Panc1 (cell line): ENCODE measurements at places on chromosomes 16 and 17. TPM values are rescaled to one million over a fixed set of nuclear protein-coding genes. Genes with fewer than 3 reads are reported as not detected.
A peak's percentile ranks its signal among the peaks of the same experiment; 100 is the strongest.

DNA sequence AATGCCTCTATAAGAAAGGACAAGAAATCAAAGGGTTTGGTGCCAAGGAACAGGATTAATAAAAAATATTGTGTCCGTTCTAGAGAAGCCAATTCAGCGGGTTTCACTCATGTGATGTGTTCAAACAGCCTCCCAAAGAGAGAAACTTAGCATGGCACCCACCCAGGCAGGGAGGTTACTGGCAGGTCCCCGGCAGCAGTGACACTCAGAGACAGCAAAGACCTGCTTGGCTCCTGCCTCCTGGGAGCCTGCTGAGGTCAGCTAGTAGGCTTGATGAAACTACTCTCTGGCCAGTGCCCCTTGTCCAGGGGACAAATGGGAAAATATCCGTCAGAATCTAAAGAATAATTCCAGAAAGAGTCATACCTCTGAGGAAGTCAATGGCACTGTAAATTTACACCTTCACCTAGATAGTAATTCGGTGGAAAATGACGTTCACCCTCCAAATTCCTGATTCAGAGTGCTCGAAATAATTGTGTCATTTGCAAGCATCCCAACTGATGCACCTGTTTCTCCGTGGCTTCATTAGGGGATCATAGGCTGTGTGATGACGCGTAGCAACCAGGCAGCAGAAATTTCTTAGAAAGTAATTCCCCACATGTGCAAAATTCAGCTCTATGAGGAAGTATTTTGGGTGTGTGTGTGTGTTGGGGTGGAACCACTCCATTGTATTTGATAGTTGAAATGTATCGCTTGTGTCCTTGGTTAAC is 481.5 kb upstream of the ZFHX3 start:
- no peak overlapping the region for H3K4me3 ChIP-seq
- H3K27me3 ChIP-seq: no peaks in the 10 kb centered on the region
- no peaks in the 10 kb centered on the region for H3K36me3 ChIP-seq
- DNase-seq: no peak

DNA sequence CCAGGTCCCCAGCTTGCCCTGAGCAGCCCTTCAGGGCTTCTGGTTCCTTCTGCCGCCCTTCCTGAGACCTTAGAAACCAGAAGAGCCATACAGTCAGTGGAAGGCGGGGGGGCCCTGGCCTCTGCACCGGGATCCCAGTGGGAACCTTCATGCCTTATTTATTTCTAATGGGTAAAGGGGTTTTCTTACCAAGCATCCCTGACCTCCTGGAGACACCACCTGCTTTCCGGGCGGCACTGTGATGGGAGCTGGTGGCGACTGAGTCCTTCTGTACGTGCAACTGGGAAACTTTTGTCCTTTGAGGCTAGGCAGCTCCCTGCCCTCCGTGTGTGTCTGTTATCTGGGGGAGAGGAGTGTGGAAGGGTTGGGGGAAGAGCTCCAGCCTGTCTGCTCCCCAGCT is 7.2 kb upstream of the MRPL58 start:
- no peak overlapping the region for H3K4me3 ChIP-seq
- no peak overlapping the region for H3K27ac ChIP-seq
- H3K4me1 ChIP-seq: no peaks in the 10 kb centered on the region
- no peaks in the 10 kb centered on the region for H3K27me3 ChIP-seq
- H3K36me3 ChIP-seq: no peaks in the 10 kb centered on the region
- DNase-seq: no peak

DNA sequence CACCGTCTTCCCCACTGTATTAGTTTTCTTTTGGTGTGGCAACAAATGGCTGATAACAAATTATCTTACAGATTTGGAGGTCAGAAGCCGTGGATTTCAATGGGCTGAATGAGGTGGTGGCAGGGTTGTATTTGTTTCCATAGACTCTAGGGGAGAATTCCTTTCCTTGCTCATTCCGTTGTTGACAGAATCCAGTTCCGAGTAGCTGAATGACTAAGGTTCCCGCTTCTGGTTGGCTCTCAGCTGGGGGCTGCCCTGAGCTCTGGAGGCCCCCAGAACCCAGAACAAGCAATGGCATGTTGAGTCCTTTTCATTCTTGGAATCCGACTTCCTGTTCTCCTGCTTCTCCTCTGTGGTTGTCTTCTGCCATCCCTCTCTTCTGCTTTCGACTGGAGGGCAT is 280.4 kb downstream of the SNX29 start:
- DNase-seq: no peak
- H3K27ac ChIP-seq: no peak overlapping the region
- H3K4me1 ChIP-seq: no peaks in the 10 kb centered on the region
- H3K36me3 ChIP-seq: no peaks in the 10 kb centered on the region

- H3K4me3 ChIP-seq: no peak overlapping the region
- DNase-seq: no peak
- no peaks in the 10 kb centered on the region for H3K4me1 ChIP-seq
These were observed 37.7 kb upstream of the TOX3 start for GRCh38 chr16:52584354-52585320.

DNA sequence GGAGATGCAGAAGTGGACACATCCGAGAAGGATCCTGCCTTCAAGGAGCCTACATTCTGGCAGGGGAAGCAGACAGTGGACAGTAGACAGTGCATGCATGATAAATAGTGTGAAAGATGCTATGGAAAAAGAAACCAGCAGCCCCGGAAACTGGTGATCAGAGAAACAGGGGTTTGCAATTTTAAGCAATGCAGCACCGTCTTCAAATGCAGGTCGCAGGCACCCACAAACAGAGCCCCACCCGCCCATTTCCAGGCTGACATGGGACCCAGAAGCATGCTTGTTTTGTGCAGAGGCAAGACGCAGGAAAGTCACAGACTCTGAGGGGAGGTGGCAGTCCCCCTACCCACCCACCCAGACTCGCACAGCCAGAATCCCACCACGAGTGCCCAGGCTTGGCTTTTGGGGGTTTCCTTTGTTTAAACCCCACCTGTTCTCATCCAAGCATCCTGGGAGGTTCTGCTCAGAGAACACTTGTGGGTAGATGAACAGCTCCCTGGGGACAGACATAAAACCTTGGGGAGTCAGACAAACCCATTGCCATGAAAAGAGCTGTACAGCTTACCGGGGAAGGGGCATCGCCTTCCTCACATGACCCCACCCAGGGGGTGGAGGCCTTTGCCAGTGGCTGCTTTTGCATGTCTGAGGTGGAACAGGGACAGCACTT is 114.3 kb downstream of the MGAT5B start:
- H3K4me3 ChIP-seq: no peak overlapping the region
- H3K27me3 ChIP-seq: no peaks in the 10 kb centered on the region
- no peak for DNase-seq
- 0 out of 2 replicates have a peak, but pooled peaks cover 2% of the 10 kb centered on the region for H3K4me1 ChIP-seq
- H3K36me3 ChIP-seq: no peaks in the 10 kb centered on the region

GRCh38 chr16:85707528-85708095 is 18.9 kb upstream of the GINS2 start:
- H3K27me3 ChIP-seq: no peaks in the 10 kb centered on the region
- H3K36me3 ChIP-seq: no peaks in the 10 kb centered on the region
- H3K4me3 ChIP-seq: no peak overlapping the region
- H3K4me1 ChIP-seq: no peaks in the 10 kb centered on the region
- no peak for DNase-seq

GRCh38 chr16:27853651-27854050 is 209.9 kb downstream of the GSG1L start:
- no peak overlapping the region for H3K27ac ChIP-seq
- no peak overlapping the region for H3K4me3 ChIP-seq
- no peaks in the 10 kb centered on the region for H3K36me3 ChIP-seq
- no peaks in the 10 kb centered on the region for H3K4me1 ChIP-seq
- H3K27me3 ChIP-seq: 0 out of 2 replicates have a peak, but pooled peaks cover 4% of the 10 kb centered on the region

GRCh38 chr17:48732688-48733629 is 4.4 kb upstream of the HOXB13 start:
- no peaks in the 10 kb centered on the region; the same call in 1 of the 2 replicates for H3K27me3 ChIP-seq
- H3K4me3 ChIP-seq: no peak overlapping the region
- no peaks in the 10 kb centered on the region for H3K36me3 ChIP-seq
- H3K4me1 ChIP-seq: peaks cover 3% of the 10 kb centered on the region; the same call in 1 of the 2 replicates

DNA sequence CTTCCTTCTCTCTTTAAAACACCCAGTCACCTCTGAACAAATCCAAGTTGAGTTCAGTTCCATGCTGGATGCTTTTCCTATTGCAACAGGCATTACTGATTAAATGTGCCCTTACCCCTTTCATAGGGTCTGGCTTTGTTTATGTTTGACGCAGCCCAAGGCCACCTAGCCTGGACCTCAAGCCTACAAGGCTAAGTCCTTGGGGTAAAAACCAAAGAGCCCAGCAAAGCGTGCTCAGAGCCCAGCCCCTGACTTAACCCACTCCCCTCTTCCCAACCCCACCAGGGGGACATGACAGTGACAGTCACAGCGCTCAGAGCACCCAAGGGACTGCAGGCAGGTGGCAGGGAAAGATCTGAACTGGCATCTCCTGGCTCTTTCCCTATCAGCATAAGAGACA is 200.6 kb downstream of the XYLT1 start:
- no peaks in the 10 kb centered on the region for H3K4me1 ChIP-seq
- DNase-seq: no peak
- no peak overlapping the region for H3K4me3 ChIP-seq
- H3K27ac ChIP-seq: no peak overlapping the region
- no peaks in the 10 kb centered on the region for H3K36me3 ChIP-seq

DNA sequence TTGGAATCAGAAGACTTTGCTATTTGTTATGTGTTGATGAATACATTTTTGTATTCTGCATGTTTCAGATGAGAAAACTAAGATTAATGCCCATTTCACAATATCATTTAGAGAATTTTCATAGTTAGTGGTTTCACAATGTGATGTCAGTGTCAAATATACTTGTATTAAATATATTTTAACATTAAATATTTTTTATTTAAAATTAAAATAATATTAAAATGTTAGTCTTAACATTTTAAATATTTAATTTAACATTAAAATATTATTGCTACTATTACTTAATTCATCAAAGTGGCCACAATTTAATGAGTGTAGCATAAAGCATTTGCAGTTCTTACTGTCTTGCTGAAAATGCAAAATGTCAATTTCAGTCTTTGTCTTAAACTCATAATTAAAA is 478.8 kb downstream of the KCNJ2 start:
- DNase-seq: no peak
- H3K36me3 ChIP-seq: no peaks in the 10 kb centered on the region

DNA sequence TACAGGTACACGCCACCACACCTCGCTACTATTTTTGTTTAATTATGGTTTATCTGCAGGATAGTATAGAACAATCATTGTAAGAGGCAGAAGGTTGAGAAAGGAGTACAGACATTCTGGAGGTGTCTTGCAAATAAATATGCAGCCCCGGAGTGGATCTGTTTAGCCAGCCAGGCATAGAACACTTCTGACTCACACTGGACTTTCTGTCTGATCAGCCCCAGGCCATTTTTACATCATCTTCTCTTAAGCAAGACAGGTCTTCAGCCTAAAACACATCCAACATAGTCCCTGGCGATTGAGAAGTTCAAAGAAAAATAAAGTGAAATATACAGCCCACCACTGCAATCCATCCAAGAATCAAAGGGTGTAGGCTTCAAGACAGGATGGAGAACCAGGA is 81.4 kb downstream of the XYLT1 start:
- H3K36me3 ChIP-seq: no peaks in the 10 kb centered on the region
- no peak for DNase-seq
- H3K4me3 ChIP-seq: no peak overlapping the region

GRCh38 chr17:49835472-49835871 is 12.4 kb downstream of the TAC4 start:
- H3K36me3 ChIP-seq: no peaks in the 10 kb centered on the region
- no peaks in the 10 kb centered on the region for H3K27me3 ChIP-seq
- peaks cover 14% of the 10 kb centered on the region for H3K4me1 ChIP-seq
- no peak overlapping the region for H3K4me3 ChIP-seq
- DNase-seq: no peak

GRCh38 chr17:12973496-12974004 is 44.3 kb downstream of the ELAC2 start:
- no peaks in the 10 kb centered on the region for H3K27me3 ChIP-seq
- H3K4me1 ChIP-seq: no peaks in the 10 kb centered on the region
- no peak overlapping the region for H3K27ac ChIP-seq
- no peaks in the 10 kb centered on the region for H3K36me3 ChIP-seq
- H3K4me3 ChIP-seq: no peak overlapping the region

- no peaks in the 10 kb centered on the region for H3K4me1 ChIP-seq
- H3K27ac ChIP-seq: no peak overlapping the region
- no peak for DNase-seq
- H3K4me3 ChIP-seq: no peak overlapping the region
- 0 out of 2 replicates have a peak, but pooled peaks cover 2% of the 10 kb centered on the region for H3K27me3 ChIP-seq
- H3K36me3 ChIP-seq: no peaks in the 10 kb centered on the region
These were observed 10.1 kb downstream of the TEKT5 start for GRCh38 chr16:10684511-10685151.

DNA sequence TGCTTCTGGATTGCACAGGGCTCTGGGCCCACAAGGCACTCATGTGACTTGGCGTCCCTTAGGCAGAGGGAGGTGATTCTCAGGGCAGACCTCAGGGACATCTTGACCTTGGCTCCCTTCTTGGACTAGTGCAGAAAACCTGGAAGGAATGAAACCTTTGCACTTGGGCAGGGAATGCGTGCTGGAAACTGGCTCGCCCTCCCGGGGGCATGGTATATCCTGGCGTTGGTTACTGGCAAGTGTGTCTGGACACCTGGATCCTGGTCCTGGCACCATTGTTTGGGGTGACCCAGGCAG is 63.5 kb upstream of the LGALS9 start:
- no peaks in the 10 kb centered on the region for H3K36me3 ChIP-seq
- no peak overlapping the region for H3K4me3 ChIP-seq
- DNase-seq: no peak

DNA sequence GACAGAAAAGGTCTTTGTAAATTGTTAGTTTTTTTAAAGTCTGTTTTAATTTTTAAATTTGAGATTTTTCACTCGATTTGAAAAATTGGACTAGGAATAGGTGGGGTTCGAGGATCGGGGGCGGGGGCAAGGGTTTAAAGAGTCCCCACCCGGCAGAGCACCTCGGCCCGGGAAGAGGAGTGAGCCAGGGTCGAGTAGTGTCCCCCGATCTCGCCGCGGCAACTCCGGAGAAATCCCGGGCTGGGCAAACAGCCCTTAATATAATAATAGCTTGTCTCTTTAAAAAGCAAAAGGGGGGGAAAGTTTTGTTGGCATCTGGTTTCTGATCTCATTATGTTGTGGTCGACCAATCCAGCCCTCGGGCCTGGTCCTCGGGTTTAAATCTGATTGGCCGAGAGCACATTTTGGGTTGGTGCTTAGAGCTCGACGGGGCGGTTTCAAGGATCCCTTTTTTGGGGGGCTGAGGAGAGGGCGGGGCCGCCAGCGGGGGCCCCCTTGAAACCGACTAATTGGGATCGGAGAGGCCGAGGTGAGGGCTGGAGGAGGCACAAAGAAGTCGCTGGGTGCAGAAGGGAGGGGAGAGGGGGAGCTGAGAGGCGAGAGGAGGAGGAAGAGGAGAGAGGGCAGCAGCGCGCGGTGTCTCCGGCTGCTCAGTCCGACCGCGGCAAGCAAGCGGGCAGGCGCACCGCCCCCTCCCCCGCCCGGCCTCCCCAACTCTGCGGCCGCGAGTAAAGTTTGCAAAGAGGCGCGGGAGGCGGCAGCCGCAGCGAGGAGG is at the start of gene FZD2:
TSS of gene FZD2 (plus strand) at position 653 of the 775 bp plus-strand sequence. CDS start 205 bp downstream, outside the sequence.
- DNase-seq: no peak
- H3K36me3 ChIP-seq: peaks cover 2% of the 10 kb centered on the region; the same call in 1 of the 2 replicates
- H3K27me3 ChIP-seq: no peaks in the 10 kb centered on the region
- peak within 1 kb of the TSS; percentile 59 for H3K4me3 ChIP-seq
- peak within 1 kb of the TSS; percentile 94 for H3K27ac ChIP-seq
- peaks cover 35% of the 10 kb centered on the region for H3K4me1 ChIP-seq

PDE6G gene
- 0.85 TPM for total RNA-seq

SYCE1L gene
- total RNA-seq: 4.5 TPM

PRAC1 gene
- total RNA-seq: not detected

COG7 gene
- total RNA-seq: 25.3 TPM

SMPD3 gene
- total RNA-seq: 0.77 TPM

FBXO39 gene
- total RNA-seq: not detected

SLFN13 gene
- total RNA-seq: 56.5 TPM

CACNG1 gene
- total RNA-seq: 0.13 TPM

BAHCC1 gene
- 77.4 TPM for total RNA-seq

AANAT gene
- not detected for total RNA-seq

TUBG2 gene
- total RNA-seq: 25.5 TPM

RBFOX1 gene
- total RNA-seq: not detected
